ENCODE measurements at places on chromosomes 11 and 22.

DNA sequence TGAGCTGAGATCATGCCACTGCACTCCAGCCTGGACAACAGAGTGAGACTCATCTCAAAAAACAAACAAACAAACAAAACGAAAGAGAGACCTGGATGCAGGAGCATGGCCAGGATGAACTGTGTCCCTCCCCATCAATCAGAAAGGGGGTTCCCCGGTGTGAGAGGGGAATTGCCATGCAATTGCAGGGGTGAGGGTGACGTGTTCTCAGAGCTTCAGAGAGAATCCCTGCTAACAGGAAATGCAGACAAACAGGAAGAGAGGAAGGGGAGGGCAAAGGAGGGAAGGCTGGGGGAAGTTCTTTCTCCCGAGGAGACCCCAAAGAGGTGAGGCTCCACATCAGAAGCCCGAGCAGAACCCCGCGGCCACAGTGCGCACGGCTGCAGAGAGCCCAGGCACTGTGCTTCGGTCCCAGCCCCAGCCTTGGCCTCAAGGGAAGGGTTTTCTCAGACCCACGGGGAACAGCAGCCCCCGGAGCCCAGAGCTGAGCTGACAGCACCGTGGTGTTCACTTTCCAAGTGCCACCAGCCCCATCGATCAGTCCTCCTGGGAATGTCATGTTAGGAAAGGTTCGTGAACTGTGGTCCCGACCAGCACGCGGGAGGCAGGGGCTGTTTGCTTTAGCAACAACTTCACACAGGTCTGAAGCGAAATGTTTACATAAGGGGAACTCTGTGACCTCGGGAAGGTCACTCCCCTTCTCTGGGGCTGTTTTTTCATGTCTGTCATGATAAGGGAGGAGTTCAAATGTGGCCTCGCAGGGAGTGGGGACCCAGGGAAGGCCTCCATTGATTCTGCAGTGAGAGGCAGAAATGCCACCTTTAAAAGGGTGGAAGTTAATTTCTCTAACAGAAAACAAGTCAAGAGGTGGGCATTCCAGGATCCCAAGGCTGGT, 108.0 kb upstream of the ANO1 start:
- no peak for DNase-seq

DNA sequence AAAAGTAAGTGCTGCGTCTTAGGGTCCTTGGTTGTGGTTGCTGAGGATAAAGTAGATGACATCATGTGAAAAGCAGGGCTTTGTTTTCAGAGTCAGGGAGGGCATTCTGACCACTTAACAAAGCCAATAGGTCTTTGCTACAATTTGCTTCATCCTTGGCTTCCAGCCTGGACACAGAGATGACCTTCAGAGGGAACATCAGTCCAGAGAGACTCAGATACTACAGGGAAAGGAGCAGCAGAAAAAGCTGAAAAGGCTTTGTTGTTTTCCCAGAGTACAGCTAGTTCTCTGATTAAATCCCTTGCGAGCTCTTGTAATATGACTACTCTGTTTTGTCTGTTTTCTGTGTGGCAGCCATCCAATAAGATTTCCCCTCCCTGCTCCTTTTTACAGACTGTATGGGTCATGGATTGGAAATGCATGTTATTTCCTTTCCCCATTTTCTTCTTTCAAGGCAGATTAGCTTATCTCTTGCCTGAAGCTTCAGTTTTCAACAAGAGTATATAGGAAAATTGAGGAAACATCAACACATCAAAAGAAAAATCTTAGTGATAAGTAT, 31.9 kb downstream of the ATG13 start:
- peak; percentile 43 for DNase-seq

DNA sequence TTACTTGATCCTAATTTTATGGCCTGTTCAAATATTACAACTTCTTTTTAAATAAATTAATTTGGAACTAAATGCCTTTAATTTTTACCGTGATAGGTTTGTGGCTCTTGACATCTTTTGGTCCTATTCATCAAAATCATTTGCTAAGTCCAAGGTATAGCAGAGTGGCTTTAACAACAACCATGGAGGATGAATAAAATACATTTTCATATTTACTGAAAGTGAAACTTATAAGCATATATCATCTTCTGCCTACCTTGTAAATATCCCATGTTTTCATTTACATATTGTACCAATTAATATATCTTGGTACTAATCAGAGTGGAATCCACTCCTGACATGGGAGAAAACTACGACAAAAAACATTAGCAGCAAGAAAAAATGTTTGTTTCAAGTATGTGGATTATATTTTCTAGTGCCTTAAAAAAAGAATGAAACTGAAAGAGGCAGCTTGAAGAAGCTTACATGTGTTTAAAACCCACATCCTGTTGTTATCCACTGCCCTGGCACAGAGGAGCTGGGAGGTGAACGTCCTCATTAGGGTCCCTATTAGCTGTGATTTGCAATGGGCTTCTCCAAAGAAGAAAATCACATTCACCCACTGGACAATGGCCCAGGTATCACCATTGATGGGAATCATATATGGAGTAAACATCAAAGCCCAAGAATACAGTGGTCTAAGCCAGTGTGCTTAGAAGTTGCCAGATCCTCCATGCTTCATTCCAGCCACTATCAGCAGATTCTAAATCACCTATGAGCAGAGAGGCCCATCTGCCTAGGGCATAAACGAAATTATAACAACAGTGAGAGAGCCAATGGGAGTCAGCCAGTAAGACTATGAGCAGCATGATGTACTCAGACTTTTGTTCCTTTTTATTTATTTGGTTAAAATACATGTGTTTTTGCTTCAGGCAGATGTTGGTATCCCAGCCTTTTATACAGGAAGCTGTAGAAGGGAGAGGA, 84.7 kb downstream of the MAML2 start:
- no peak for DNase-seq

GRCh38 chr22:49081926-49082325, 745.7 kb downstream of the BRD1 start:
- DNase-seq: no peak

GRCh38 chr11:126899961-126900748, 100.4 kb downstream of the KIRREL3 start:
- no peak for DNase-seq

GRCh38 chr11:41446107-41446506, 13.3 kb downstream of the LRRC4C start:
- DNase-seq: no peak

GRCh38 chr11:7449211-7449840, 36.0 kb upstream of the OLFML1 start:
- DNase-seq: no peak

DNA sequence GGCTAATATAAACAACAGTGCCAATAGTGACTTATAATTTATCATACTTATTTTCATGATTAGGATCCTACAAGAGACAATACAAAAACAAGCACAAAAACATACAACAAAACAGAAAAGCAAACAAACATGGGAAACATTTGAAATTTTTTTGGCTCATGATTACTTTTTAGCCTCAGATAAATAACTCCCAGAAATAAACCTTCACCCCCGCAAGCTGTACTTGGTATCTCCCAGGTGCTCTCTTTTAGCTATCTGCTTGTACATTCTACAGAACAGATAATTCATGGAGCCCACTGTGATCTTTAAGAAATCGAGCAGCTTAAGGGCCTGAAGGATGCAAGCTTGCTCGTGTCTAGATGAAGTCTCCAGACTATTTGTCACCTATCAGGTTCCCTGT, 883 bp downstream of the NXPE4 start:
- DNase-seq: no peak

GRCh38 chr22:49977578-49977977, 17.0 kb downstream of the PIM3 start:
- DNase-seq: no peak

GRCh38 chr11:62555464-62556107, 9.0 kb upstream of the AHNAK start:
- no peak for DNase-seq
